ENCODE measurements at places on chromosomes 7 and 10. TPM values are rescaled to one million over a fixed set of nuclear protein-coding genes. Genes with fewer than 3 reads are reported as not detected.
A peak's percentile ranks its signal among the peaks of the same experiment; 100 is the strongest.

- H3K4me1 ChIP-seq, result peaks cover 28% of the 10 kb centered on the region
- H3K4me3 ChIP-seq, result no peak overlapping the region
- no peaks in the 10 kb centered on the region for H3K27me3 ChIP-seq
- peak overlapping the region; percentile 26 for H3K27ac ChIP-seq
Observed at GRCh38 chr10:44030738-44031137, 354.2 kb downstream of the CXCL12 start.

The PILRA gene
- total RNA-seq, result 8.5 TPM

The TRPV5 gene
- not detected for total RNA-seq

GRCh38 chr10:103663802-103664201 is 170.3 kb downstream of the NEURL1 start:
- no peak overlapping the region for H3K27ac ChIP-seq
- H3K4me1 ChIP-seq, result peaks cover 12% of the 10 kb centered on the region
- DNase-seq, result no peak
- peaks cover 2% of the 10 kb centered on the region for H3K36me3 ChIP-seq

DNA sequence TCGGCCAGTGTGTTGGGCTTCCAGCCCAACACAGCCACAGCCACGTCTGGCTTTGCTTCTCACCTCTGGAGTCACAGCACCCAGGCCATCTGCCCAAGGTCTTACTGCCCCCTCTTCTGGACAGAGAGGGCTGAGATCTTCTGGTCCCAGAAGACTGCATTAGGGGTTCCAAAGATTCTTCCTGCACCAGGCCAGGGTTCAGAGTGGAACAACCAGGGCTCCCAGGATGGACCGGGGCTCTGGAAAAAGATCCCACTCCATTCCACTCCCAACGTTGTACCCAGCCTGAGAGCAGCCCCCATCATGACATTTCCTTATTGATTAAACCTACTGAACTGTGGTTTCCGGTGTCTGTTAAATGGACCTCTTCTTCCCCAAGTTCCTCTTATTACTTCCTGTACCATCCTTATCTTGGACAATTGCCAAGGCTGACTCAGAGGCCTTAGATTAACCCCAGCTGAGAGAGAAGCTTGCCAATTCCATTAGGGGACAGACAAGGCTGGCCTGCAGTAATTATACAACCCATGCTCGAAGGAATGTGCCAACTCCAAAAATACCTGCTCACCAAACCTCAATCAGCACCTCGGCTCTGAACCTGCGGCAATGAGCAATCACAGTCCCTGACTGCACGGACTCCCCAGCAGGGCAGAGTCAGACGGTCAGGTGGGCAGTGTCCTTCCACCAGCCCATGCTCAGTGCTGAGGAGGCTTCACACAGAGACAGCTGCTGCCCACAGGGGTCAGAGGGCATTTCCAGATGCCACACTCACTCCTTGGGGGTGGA is 47.9 kb upstream of the NPFFR1 start:
- no peak overlapping the region for H3K4me3 ChIP-seq
- H3K27me3 ChIP-seq, result no peaks in the 10 kb centered on the region
- H3K4me1 ChIP-seq, result peaks cover 19% of the 10 kb centered on the region

GRCh38 chr7:117230276-117231046 is 92.4 kb downstream of the WNT2 start:
- no peak overlapping the region for H3K27ac ChIP-seq
- no peaks in the 10 kb centered on the region for H3K36me3 ChIP-seq
- H3K4me3 ChIP-seq, result no peak overlapping the region
